ENCODE measurements at places on chromosomes 2 and 18.
A peak's percentile ranks its signal among the peaks of the same experiment; 100 is the strongest.

GRCh38 chr2:158457092-158457825 is 507 bp downstream of the PKP4 start:
- peak; percentile 80 for DNase-seq

DNA sequence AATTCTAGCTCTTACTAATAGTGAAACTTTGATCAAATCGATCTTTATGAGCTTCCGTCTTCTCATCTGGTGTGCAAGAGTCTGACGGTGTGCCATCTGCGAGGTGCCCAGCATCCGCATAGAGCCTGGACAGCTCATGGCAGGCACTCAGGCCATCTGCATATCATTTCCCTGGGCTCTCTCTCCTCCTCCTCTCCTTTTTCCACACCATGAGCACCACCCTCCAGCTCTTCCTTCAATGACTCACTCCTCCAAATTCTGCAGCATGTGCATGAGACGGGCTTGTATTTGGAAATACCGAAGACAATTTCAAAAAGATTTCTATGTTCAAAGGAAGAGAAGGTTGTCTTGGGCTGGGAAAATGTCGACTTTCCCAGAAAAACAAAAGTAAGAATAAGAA is 161.1 kb downstream of the CCBE1 start:
- no peak for DNase-seq

DNA sequence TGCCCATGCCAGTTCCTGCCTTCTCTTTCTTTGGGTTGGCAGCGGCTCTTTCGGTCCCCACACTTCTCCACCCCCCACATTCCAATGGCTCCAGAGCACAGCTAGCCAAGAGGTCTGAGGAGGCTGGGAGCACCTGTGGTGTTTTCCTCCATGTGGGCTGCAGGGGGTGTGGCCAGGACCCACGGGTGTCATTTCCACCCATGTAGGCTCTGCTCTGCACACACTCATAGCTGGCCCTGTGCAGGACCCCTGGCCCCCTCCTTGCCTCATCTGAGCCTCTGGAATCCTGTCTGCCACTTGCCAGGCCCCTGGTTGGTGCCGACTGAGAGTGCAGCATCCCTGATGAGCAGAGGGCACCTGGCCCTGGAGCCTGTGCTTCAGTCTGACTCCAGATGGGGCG is 46.3 kb downstream of the DYSF start:
- DNase-seq: no peak

DNA sequence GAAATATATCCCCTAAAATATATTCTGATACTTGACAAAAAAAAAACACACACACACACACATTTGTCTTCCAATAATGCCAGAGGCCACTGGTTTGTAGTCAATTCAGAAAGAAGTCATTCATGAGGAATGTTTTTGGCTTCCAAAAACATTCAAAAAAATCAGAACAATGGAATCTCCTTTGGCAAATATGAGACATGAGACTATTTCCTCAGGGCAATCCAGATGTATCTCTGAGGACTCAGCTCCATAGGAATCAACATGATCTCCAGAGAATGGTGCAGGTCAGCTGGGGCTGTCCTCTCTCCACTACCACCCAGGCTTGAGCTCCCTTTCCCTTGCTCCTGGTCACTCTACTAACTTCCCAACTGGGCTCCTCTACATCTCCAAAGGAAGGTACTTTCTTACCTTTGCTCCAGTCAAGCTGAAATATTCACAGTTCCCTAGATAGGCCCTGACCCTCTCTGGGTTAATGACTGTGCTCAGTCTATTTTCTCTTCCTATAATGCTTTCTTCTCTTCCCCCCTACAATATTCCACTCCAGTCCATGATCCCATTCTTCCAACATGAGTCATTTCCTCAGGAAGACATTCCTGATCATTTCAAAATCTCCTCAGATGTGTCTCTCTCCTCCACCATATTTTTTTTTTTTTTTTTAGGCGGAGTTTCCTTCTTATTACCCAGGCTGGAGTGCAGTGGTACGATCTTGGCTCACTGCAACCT is 145.3 kb downstream of the C1D start:
- no peak for DNase-seq

DNA sequence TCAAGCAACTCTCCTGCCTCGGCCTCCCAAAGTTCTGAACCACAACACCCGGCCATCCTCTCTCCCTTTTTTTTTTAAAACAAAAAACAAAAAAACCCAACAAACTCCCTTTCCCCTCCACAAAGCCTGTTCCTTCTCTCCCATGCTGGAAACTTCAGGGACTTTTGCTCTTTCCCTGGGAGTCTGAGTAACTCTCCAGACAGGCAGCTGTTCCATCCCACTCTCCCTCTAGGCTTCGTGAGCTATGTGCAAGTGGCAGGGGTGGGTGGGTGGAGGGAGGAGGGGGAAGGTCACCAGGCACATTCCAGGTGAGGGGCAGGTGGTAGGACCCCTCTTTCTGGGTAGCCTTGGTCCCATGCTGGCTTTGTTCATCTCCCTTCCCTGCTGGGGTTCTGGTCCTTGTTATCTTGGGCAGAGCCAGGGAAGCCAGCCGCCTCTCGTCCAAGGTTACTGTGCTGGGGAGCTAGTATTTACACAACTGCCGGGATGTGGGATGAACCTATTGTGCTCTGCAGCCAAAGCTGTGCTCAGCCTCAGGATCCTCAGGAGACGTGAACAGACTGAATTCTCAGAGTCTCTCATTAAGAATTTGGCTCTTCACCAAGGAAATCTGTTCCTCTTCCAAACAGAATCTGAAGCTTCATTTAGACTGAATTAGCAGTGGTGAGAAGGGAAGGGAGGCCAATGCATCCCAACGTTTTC is 106.9 kb downstream of the LIPG start:
- no peak for DNase-seq

GRCh38 chr18:24189007-24189528 is 50.2 kb downstream of the CABYR start:
- no peak for DNase-seq

DNA sequence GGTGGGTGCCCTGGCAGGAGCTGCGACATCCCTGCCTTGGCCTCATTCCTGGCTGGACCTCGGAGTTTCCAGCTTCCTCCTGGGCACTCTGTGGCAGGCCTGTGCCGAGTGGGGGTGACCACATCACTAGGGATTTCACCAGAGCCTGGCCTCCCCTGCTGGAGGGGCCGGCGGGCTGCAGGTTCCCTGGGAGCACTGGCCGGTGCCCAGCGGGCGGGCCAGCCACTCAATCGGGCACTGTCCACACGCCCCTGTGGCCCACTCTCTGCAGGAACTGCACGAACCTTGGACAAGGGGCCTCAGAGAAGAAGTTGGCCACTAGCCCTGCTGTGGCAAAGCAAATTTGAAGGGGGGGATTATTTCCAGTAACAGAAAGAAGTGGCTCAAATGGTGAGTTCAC is 110.7 kb upstream of the APCDD1 start:
- DNase-seq: no peak

DNA sequence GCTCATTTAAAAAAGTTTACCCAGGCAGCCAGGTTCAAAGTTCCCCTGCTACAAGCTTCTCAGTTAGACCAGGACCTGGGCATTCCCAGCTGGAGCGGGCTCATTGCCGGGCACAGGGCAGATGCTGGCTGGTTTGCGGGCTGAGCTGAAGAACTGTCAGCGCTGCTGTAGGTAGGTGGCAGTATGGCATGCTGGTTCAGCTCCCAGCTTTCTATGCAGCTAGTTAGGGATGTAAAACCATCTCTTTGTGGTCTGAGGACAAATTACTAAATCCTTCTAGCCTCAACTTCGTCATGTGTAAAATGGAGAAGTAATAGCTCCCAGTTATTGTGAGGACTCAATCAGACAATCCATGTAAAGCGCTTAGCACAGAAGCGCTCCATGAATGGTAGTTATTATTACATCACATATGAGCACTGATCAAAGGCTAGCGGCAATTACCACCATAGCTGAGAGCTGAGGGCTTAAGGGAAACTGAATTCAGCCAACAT is 2.4 kb upstream of the LDLRAD4 start:
- DNase-seq: peak; percentile 95

- no peak for DNase-seq
Observed at GRCh38 chr2:179302149-179302548, 37.5 kb upstream of the SESTD1 start.

- no peak for DNase-seq
Observed at GRCh38 chr2:9497017-9497416, 22.7 kb downstream of the IAH1 start.

DNA sequence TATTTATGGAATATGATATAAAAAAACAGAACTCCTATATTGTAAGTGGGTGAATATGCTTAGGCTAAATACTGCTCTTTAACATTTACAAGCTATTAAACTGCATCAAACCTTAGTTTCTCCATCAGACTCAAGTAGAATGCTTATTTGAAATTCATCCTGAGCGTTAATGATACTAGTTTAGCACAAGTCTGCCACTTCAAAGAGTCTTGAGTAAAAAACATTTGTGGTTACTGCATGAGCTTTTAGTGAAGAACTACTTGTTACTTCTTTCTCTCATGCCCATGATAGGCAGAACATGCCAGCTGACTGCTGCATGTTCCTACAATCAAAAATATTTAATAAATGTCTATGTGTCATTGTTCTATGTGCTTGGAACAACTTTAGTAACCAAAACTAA is 12.1 kb downstream of the YES1 start:
- DNase-seq: no peak

- DNase-seq: no peak
Observed at GRCh38 chr2:229870903-229871656, 50.7 kb downstream of the TRIP12 start.

DNA sequence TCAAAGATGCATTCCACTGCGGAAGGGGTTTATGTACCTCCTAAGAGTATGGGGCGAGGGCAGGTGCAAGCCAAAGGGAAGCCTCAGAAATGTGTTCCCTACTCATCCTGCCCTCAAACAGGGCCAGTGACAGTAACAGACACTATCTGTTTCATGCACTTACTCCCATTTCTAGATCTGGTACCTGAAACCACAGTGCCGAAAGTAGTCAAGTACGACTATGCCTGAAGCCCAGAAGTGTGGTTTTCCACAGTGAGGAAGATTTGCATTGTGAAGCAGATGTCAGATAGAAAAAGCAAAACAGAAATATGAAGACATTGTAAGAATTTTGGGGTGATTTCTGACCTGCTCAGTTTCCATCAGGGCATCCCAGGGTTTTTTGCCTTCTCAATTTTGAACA is 748.7 kb downstream of the RNF144A start:
- DNase-seq: no peak

DNA sequence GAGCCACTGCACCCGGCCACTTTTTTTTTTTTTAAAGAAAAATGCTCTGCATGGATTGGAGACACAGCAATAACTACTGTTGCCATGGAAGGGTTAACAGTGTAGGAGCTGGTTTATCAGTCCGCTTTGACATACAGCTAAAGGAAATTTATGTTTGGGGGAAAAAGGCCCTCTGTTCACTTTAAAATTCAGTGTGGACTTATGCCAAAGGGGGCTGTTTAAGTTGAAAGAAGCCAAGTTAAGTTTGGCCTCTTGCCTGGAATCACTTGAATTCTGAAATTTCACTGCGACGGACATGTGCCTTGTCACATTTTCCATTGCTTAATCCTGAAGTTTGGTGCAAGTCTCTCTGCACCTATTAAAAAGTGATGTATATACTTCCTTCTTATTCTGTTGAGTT is 3.1 kb downstream of the KCNE4 start:
- DNase-seq: no peak

GRCh38 chr2:201983800-201984199 is 49.9 kb upstream of the FZD7 start:
- no peak for DNase-seq

DNA sequence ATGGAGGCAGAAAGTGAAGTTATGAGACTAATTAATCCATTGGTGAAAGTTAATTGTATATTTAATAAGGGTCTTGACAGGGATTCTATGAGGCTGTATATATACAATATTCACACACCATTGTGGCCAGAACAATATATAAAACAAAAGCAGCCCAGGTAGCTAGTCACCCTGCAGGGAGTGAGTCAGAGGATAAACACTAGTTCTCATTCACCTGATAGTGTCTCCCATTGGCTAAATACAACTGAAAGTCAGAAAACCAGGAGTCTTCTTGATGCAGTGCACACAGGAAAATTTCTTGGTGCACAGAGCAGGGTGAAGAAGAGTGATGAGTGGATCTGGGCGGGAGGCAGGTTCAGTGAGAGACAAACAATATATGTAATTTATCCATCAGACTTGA is 465.2 kb downstream of the ERBB4 start:
- DNase-seq: no peak

DNA sequence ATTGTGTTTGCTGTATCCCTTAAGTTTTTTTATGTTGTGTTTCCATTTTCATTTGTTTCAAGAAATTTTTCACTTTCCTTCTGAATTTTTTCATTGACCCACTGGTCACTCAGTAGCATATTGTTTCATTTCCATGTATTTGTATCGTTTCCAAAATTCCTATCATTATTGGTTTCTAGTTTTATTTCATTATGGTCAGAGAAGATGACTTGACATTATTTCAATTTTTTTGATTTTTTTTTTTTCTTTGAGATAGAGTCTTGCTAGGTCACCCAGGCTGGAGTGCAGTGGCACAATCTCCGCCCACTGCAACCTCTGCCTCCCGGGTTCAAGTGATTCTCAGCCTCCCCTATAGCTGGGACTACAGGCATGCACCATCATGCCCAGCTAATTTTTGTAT is 11.3 kb upstream of the CAB39 start:
- no peak for DNase-seq

GRCh38 chr18:59712311-59712710 is 15.1 kb upstream of the CCBE1 start:
- DNase-seq: no peak

DNA sequence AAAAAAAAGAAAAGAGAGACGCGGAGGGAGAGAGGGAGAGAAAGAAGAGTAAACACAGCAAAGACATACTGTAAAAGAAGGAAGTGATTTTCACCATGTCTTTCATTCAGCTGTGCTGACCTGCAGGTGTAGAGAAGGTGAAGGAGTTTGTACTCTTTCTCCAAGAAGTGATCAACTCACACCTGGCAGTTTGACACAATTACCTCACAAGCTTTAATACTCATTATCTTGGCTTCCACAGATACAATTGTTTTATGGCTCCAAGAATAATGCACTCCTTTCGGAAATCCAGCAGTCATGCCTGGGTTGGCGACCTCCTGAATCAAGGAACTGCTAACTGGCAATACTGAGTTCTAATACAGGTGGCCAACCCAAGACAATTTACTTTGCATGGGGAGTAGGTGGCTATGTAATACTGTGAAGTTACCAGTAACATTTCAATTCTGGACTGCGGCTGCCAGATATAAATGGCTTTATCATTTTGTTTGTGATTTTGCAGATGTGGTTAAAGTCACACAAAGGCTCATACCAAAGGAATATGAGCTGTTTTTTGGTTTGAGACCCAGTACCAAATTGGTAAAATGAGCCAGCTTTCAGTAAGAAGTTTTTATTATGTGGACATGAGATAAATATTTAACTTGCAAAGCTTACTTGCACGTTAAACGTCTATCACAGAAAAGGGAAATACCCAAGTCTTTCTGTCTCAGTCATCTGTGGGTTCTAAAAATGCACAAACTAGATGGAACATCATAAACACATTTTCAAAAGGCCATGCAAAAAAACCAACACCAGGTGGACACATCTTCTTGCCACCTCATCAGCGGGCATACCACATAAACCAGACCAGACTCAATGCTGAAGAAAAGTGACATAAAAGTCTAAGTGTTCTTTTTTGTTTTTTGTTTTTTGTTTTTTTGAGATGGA is 69.3 kb downstream of the NCKAP5 start:
- no peak for DNase-seq
